ENCODE measurements at places on chromosomes 2 and 18.

DNA sequence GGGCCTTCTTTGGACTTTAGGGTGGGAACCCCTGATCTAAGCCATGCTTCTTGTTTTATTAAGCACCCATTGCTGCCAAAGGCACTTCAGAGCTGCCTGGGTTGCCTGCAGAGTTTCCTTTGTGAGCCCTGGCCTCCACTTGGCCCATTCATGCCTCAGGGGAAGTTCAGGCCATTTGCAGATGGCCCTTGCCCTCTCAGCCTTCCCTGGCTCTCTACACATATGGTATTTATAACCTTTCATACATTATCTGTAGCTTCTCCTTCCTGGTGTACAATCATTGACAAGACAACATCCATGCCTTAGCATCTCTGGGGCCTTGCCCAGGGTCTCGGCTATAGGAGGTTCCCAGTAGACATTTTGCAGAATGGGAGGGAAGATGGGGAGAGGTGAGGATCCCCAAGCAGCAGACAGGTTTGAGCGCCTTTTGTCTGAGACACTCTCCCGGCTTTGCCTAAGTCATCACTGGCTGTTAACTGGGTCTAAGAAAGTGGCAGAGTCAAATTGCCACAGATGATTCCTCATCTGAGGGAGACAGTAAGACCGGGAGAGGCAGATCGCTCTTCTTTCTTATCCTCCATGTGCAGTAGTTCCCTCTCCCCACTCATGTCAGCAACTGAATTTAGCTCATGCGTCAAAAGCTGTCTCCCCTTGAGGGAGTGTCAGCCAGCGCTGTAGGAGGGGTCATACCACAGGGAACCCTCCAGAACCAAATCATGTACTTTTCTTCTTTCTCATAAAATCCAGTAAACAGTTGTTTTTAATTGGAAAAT, 2.7 kb downstream of the EHD3 start:
- no peak for DNase-seq

DNA sequence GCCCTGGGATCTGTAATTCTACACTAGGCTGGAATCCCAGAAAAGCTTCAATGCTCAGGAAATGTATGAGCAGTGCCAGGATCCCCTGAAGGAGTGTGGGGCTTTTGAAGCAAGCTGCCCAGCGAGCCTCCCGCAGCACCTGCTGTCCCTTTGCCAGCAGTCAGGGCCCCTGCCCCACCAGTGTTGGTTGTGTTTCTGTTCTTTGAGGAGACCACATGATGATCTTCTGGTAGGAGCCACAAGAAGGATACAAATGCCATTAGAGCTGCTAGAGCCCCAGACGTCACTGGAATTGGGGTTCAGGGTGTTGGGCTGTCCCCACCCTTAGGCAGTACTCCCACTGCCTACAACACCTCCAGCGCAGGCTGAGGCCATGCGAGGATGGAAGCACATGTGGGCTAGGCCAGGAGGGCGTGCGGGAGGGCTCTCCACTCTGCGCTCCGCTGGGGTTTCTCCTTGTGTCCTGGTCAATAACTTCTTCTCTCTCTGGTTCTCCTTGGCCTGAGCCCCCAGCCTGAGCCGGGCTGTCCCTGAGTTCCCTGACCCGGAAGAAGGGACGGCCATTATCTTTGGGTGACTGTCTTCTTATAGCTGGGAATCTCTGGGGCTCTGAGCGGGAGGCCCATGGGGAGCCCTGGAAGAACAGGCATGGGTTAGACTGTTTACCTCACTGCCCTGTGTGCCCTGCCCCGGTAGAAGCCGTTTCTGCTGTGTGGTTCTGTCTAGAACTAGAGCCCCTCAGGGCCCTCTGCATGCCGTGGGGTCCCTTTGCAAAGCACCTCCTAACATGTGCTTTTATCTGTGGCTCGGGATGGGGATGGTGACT, 73.9 kb downstream of the LRRFIP1 start:
- DNase-seq: no peak

- no peak for DNase-seq
Measured at GRCh38 chr2:132009874-132010521, 151.8 kb downstream of the ANKRD30BL start.

- no peak for DNase-seq
Measured at GRCh38 chr2:19532547-19533196, 174.2 kb upstream of the OSR1 start.

DNA sequence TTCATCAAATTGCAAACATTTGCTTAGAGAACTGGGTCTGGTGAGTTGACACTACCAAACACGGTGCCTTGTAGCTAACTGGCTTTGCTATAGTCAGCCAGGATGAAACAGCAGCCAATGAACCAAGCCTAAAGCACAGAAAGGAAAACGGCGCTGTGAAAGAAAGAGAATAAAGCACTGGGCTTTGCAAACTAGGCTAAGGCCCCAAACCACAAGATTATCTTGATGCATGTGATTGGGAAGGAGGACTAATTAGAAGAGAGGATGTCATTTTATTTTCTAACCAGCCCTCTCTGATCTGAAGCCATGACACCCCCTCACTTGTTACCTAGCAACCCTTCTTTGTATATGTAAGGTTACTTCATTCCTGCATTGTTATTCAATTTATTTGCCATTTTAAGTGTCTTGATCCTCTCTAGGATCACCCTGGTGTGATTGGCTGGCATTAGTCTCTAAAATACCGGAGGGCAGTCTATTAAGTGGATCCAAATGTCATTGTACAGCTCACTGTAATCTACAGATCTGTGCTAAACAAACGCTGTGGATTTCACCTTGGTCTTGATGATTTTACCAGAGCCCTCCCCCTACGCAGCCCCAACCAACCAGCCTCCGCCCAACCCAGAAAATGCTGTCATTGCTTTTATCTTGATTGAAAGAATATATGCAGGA, 395.4 kb upstream of the ACVR2A start:
- DNase-seq: peak; percentile 21

DNA sequence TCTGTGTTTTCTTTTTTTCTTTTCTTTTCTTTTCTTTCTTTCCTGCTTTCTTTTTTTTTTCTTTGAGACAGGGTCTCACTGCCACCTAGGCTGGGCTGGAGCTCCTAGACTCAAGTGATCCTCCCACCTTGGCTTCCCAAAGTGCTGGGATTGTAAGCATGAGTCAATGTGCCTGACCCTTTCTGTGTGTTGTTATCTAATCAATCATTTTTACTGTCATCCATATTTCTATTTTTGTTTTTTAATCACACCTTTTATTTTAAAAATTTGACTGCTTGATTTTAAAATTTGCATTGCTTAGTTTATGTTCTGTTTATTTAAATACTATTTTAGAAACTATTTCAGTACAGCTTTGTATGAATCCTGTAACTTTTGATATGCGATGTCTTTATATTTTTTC, 19.2 kb downstream of the LCLAT1 start:
- DNase-seq: no peak

GRCh38 chr2:210324458-210324857, 9.5 kb upstream of the MYL1 start:
- DNase-seq: no peak

GRCh38 chr2:104656571-104657163, 197.2 kb upstream of the POU3F3 start:
- DNase-seq: no peak

GRCh38 chr18:31741097-31741735, 19.5 kb downstream of the SLC25A52 start:
- peak; percentile 39 for DNase-seq
